ENCODE measurements at places on chromosomes 1 and 21.
A peak's percentile ranks its signal among the peaks of the same experiment; 100 is the strongest.

DNA sequence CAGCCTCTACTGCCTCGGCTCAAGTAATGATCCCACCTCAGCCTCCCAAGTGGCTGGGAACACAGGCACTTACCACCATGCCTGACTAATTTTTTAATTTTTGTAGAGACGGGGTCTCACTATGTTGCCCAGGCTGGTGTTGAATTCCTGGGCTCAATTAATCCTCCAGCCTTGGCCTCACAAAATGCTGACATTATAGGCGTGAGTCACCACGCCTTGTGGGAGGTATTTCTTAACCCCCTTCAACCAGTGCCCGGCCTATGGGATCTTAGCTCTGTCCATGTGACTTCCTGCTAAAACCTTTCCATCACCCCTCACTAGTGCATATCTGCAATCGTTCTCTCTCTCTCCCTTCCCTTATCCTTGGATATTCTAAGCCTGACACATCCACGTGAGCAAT is 86.4 kb downstream of the FOXD2 start:
- no peak for DNase-seq

DNA sequence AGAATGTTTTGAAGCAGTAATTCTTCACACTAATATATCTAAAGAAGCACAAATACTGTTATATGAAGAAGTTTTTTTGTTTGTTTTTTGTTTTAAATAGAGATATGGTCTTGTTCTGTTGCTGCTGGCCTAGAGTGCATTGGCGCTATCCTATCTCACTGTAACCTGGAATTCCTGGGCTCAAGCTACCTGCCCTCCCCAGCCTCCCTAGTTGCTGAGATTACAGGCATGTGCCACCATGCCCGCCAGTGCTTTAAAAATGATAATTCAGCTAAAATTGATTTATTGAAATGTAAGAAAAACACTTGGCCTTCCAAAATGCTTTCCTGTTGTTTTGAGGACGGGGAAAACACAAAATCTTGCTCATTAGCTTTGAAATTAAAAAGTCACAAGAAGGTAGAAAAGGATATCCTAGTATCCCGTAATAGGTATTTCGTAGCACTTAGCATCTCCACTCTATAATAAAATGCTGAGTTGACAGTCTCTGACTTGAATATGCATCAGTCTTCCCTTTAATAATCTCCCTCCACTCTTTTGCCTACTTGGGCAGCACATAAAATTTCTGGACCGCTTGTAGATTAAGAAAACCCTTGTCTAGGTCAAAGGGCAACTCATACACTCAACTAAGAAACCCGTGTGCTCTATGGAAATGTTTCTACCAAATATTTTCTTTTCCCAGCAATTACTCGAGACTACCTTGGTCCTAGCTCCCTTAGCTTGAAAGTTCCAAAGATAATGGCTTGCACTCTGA is 1.3 kb downstream of the SCYL3 start:
- peak; percentile 35 for DNase-seq

GRCh38 chr1:55358581-55358980 is 143.4 kb upstream of the USP24 start:
- DNase-seq: no peak

GRCh38 chr1:42506576-42506975 is 43.5 kb downstream of the CCDC30 start:
- no peak for DNase-seq

- DNase-seq: no peak
These were observed 5.2 kb downstream of the PLA2G2D start for GRCh38 chr1:20114021-20114648.

- DNase-seq: peak; percentile 90
These were observed 14.4 kb downstream of the SMYD3 start for GRCh38 chr1:246492611-246493245.

GRCh38 chr1:4076346-4076745 is 176.3 kb upstream of the C1orf174 start:
- no peak for DNase-seq
